Activated naive CD8-positive, alpha-beta T cell treated with anti-CD3 and anti-CD28 coated beads, Interleukin-2, amount 50 U/mL, for 24 hours (primary cell): ENCODE measurements at places on chromosomes 7 and 10.

- no peak overlapping the region for H3K27ac ChIP-seq
- no peak overlapping the region for H3K4me3 ChIP-seq
- no peaks in the 10 kb centered on the region for H3K4me1 ChIP-seq
- H3K27me3 ChIP-seq: peaks cover 29% of the 10 kb centered on the region
Observed at GRCh38 chr10:109456566-109457301, 466.6 kb downstream of the XPNPEP1 start.

DNA sequence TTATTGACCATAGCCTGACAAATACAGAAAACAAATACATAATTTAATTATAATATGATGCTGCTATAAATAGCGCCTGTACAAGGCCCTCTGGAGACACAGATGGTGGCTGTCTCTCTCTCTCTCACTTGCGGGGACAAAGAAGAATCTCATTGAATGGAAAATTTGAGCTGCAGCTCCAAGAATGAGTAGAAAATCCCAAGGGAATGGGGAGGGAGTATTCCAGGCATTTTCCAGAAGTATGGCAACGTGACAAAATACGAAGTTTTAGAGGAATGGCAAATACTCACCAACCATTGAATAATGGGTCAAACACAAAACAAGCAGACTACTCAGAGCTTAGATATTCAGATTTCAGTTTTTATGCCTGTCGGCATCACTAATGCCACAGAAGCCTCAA is 179.9 kb downstream of the NRP1 start:
- peaks cover 46% of the 10 kb centered on the region for H3K4me1 ChIP-seq
- H3K27ac ChIP-seq: no peak overlapping the region
- DNase-seq: no peak

DNA sequence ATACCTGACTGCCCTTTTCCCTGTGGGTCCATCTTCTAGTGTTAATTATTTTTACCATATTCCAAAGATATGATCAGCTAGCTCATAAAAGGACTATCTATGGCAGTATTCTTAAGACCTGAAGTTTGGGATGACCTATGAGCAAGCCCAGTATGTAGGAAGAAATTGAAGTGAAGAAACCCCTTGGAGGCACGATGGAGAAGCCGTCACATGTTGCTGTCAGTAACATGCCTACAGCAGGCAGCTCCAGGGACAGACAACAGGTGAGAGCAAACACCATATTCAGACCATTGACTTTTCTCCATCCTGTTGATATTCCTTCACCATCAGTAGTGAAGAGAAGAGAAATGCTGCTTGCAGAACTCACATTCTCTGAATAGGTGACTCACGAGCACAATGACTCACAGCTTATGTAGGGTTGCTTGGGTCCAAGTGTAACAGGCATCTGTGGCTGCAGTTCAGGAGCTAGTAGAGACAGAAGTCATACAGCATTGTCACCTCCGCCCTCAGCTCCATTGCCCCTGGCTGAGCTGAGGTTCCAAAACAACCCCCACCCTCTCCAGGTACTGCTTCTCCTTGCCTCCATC is 8.4 kb upstream of the LYZL2 start:
- no peak overlapping the region for H3K27ac ChIP-seq
- H3K27me3 ChIP-seq: peaks cover 31% of the 10 kb centered on the region
- DNase-seq: no peak
- no peaks in the 10 kb centered on the region for H3K36me3 ChIP-seq
- no peak overlapping the region for H3K4me3 ChIP-seq

DNA sequence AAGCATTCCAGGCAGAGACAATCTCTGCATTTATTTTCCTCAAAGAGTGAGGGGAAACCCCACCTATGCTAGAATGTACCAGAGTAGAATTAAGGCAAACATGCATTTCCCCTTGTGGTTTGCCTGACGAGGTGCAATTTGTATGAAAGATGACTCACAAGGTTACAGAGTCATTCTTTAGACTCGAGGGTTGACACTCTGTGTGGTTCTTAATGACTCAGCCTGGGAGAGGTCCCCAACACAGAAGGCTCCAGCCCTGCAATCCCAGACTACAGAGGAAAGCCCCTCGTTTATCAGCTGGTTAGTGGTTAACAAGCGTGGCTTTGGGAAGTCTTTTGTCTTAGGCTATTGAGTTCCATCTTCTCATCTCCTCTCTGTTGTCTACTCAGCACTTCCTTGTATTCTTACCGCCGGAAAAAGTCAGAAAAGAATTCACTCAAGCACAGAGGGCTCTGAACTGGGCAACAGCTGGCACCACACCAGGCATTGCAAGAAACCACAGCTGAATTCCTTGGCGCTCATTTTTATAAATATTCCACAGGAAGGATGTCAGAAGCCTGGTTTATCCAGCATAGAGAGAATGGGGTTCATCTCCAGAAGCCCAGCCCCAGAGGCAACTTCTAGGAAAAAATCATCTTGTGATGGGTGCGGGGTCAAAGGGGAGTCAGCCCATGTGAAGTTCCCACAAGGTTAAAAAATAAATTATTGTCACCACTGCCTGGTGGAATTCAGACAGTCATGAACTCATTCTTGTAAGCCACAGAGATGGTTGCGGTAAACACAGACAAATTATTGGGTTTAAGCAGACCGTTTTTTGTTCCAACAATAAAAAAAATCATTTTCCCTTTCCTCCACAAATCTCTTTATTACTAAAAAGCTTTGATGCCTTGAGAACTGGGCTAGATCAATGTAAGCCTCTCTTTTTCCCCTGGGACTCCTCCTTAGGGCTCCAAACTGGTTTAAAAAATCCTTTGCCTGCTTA is 24.5 kb upstream of the SVIL start:
- DNase-seq: peak; percentile 55
- peaks cover 28% of the 10 kb centered on the region for H3K36me3 ChIP-seq
- H3K4me3 ChIP-seq: peak overlapping the region; percentile 44
- peaks cover 37% of the 10 kb centered on the region for H3K4me1 ChIP-seq
- peaks cover 4% of the 10 kb centered on the region for H3K27me3 ChIP-seq

DNA sequence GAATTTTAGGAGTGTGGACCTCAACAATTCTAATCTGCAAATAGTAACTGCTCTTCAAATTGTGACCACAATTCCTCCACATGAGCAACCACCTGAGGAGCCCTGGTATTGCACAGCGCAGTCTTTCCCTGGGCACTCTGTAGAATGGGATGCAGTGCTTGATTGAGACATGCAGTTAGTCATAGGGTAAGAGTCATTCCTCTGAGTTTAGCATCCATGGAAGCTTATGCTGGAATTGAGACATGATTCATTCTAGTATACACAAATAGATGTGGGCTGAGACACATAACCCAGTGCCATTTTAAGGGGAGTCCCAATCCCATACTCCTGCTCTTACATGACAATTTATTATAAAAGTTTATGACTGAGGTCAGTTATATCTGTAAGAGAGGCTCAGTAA is 582.3 kb upstream of the CNTNAP2 start:
- H3K4me1 ChIP-seq: no peaks in the 10 kb centered on the region
- H3K27me3 ChIP-seq: no peaks in the 10 kb centered on the region
- H3K4me3 ChIP-seq: no peak overlapping the region
- no peak for DNase-seq
- no peak overlapping the region for H3K27ac ChIP-seq

DNA sequence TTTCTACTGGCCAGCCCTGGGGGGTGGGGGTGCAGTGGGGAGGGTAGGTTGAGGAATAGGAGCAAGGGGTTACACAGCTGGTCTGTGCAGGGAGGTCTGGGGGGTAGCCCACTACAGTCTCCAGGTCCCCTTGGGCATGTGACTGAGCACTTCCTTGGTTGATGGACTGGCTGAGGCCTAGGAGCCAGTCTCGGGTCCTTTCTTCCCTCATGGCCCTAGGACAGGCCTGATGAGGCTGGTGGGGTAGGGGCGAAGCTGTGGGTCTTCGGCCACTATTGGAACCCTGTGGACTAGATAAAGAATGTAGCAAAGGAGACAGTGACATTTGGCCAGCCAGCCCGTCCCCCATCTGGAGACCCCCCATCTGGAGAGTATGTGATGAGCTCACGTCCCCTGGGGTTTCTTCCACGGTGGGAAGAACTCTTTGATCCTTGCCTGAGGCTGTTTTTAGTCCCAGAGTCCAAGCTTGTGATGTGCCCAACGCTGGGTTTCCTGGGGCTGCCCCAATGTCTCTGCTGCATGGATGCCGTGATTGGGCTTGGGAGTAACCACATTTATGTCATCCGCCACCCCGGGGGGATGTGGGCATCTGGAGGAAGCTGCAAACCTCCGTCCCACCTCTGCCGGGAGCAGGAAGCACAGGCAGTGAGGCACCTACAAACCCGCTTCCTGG is 20.7 kb downstream of the FAM241B start:
- no peaks in the 10 kb centered on the region for H3K36me3 ChIP-seq
- no peak overlapping the region for H3K27ac ChIP-seq
- no peak overlapping the region for H3K4me3 ChIP-seq
- peaks cover 2% of the 10 kb centered on the region for H3K27me3 ChIP-seq
- DNase-seq: no peak

DNA sequence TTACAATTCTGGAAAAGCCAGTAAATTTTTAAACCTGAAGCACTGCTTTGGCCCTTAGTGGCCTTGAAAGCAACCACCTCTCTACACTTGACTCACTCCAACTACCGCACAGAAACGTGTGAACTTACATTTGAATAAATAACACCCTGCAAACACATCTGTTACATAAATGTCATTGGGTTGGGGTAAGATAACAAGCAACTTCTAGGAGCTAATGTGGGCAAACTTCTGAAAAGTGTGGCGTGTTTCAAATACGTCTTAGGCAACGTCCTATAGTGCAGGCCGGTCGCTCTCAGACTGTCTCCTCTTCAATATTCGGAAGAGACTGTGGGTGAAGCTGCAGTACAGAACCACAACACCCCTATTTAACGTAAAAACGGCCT is 474 bp downstream of the ORC5 start:
- H3K4me3 ChIP-seq: peak overlapping the region; percentile 92
- peaks cover 12% of the 10 kb centered on the region for H3K27me3 ChIP-seq
- peaks cover 23% of the 10 kb centered on the region for H3K36me3 ChIP-seq
- peak overlapping the region; percentile 96 for H3K27ac ChIP-seq
- H3K4me1 ChIP-seq: peaks cover 28% of the 10 kb centered on the region

GRCh38 chr7:47709451-47709850 is 127.5 kb upstream of the TNS3 start:
- H3K4me3 ChIP-seq: no peak overlapping the region
- no peaks in the 10 kb centered on the region for H3K36me3 ChIP-seq
- no peak overlapping the region for H3K27ac ChIP-seq
- H3K4me1 ChIP-seq: no peaks in the 10 kb centered on the region
- no peaks in the 10 kb centered on the region for H3K27me3 ChIP-seq

GRCh38 chr7:107186240-107186639 is 17.4 kb downstream of the HBP1 start:
- H3K4me3 ChIP-seq: no peak overlapping the region
- H3K4me1 ChIP-seq: peaks cover 10% of the 10 kb centered on the region
- no peak overlapping the region for H3K27ac ChIP-seq
- H3K27me3 ChIP-seq: no peaks in the 10 kb centered on the region
- no peak for DNase-seq

DNA sequence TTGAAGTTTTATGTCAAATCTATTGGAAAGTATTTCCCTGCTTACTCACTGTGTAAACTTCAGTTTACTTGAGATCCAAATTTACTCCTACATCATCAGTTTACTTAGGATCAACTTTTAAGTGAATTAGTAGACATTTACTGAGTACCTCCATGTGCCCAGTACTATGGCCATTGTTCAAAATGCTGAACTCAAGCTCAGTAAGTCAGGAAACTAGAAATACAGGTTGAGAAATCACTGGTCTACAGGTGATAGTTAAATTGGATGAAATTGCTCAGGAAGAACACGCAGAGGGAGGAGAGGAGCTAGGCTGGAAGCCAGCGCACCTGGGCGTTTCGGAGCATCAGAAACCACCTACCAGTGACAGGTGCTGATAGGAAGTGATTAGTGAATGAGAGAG is 25.5 kb upstream of the EBLN1 start:
- peaks cover 3% of the 10 kb centered on the region for H3K36me3 ChIP-seq
- H3K27me3 ChIP-seq: peaks cover 8% of the 10 kb centered on the region
- no peak overlapping the region for H3K27ac ChIP-seq

- peaks cover 21% of the 10 kb centered on the region for H3K27me3 ChIP-seq
- no peak overlapping the region for H3K4me3 ChIP-seq
- no peaks in the 10 kb centered on the region for H3K36me3 ChIP-seq
- peaks cover 40% of the 10 kb centered on the region for H3K4me1 ChIP-seq
Observed at GRCh38 chr7:23895666-23896096, 185.7 kb downstream of the STK31 start.

GRCh38 chr10:25564351-25564750 is 369.7 kb upstream of the MYO3A start:
- no peak overlapping the region for H3K27ac ChIP-seq
- DNase-seq: no peak
- no peaks in the 10 kb centered on the region for H3K4me1 ChIP-seq
- no peak overlapping the region for H3K4me3 ChIP-seq

- no peak for DNase-seq
- H3K4me3 ChIP-seq: no peak overlapping the region
Observed at GRCh38 chr10:110600487-110601101, 33.1 kb downstream of the SMC3 start.

DNA sequence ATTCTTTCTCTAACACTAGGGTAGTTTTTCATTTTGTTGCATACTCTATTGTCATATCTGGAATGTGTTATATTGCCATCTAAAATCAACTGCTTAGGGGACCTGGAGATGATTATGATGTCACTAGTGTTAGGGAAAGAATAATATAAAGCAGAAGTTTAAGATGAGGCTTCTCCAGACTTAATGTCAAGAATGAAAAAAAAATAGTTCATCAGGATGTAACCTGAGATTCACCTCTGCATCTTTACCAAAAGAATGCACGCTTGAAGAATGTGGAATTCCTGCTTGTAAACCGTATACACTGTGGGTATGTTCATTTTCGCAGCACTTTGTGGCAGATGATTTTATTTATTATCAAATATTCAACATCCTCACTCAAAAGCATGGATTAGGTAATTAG is 184.6 kb downstream of the ST7 start:
- DNase-seq: no peak
- no peaks in the 10 kb centered on the region for H3K4me1 ChIP-seq
- no peak overlapping the region for H3K27ac ChIP-seq
- H3K4me3 ChIP-seq: no peak overlapping the region
- H3K36me3 ChIP-seq: no peaks in the 10 kb centered on the region

GRCh38 chr7:83872501-83872900 is 223.6 kb upstream of the SEMA3E start:
- H3K27me3 ChIP-seq: no peaks in the 10 kb centered on the region
- H3K4me3 ChIP-seq: no peak overlapping the region
- H3K4me1 ChIP-seq: no peaks in the 10 kb centered on the region
- DNase-seq: no peak
- H3K27ac ChIP-seq: no peak overlapping the region
- no peaks in the 10 kb centered on the region for H3K36me3 ChIP-seq

DNA sequence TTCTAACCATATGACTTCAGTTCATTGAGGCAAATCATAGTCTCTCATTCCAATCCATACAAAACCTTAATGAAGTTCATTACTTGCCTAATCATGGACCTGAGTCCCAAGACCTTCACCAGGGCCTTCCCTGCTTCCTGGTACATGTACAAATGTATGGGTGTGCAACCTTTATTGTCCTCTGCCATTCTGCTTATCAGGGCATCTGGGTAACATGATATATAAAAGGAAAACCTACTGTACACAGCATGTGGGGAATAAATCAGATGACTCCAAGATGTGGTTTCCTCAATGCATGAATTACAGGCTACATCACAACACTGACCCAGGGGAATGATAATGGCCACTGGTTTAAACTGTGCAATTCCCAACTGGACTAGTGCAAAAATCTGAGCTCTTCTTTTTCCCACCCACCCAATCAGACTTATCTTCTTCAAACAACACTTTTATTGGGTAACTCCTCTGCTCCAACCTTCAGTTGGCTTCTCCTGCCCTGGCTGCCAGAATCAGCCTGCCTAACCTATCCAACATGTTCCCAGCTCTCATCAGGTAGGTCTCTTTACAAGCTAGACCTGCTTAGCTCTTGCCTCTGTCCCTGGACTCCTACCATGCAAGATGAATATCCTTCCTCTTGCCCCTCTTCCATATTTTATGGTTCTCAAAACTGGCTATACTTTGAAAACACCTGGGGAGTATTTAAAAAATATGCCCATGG is 11.4 kb downstream of the GOT1 start:
- H3K4me1 ChIP-seq: no peaks in the 10 kb centered on the region
- no peak overlapping the region for H3K27ac ChIP-seq
- H3K27me3 ChIP-seq: no peaks in the 10 kb centered on the region
- no peak overlapping the region for H3K4me3 ChIP-seq
- H3K36me3 ChIP-seq: peaks cover 36% of the 10 kb centered on the region
